ENCODE measurements at places on chromosomes 7 and 10.

- DNase-seq = no peak
Observed at GRCh38 chr7:100247152-100247757, 27.5 kb downstream of the PVRIG start.

GRCh38 chr7:111108496-111108895, 17.6 kb downstream of the LRRN3 start:
- no peak for DNase-seq

DNA sequence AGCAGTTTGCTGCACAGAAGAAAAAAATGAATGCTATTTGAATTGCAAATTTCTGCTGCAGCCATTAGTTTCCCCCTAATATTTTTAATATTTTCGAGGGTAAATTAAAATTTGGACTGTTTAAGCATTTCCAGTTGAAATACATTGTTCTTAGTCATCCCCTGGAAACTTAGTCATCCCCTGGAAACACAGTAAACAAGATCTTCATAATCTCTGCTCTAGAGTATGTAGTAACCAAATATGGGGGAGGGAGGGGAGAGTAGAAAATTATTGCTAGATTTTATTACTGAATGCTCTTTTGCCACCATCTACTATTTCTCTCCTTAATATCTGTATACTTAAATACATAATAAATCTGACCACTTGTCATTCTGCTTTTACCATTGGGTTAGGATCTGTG, 1053.3 kb downstream of the SORCS1 start:
- DNase-seq = no peak

DNA sequence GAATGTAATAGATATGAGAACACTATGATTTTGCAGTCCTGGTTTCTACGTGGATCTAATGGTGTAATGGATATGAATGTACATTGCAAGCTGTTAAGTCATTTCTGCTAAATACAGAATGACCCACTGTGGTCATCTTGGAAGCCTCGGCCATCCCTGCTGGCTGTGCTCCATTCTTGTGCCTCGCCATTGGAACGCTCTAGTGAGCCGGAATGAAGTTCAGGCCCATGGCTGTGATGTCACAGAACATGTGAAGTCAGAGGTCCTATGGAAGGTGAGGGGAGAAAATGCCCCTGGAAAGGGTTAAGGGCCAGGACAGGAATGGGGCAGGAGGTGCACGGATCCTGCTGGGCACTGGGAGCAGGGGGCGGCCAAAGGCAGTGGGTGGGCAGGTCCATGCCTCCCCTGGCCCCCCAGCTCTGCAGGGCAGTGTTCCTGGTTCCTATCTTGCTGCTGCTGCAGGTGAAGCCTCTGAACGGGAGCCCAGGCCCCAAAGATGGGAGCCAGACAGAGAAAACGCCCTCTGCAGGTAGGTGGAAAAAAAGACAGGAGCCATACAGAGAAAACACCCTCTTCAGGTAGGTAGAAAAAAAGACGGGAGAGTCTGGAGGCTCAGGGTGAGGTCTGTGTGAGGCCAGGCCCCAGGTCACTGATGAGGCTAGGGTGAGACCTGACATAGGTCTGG, at the start of gene LLCFC1:
Gene LLCFC1 (plus strand): TSS at position 259 of the 685 bp plus-strand sequence. CDS start 138 bp downstream, at position 397.
- no peak for DNase-seq

DNA sequence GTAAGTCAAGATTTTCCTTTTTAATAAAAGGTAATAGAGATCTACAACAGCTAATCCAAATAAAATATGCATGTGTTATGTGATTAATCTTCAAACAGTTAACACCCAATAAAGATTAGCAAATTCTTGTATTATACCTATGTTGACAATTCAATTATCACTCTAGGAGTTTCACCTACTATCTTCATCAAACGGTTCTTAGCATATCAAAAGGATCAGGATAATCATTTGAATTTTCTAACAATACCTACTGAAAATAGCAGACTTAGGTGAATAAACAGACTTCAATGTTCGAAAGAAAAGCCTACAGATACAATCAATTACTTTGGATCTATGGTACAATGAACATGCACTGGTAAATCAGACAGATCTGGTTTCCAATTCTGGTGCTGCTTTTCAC, 268.3 kb downstream of the CACNA2D1 start:
- no peak for DNase-seq

All from anterior cingulate cortex (tissue), 58 donors.